Amniotic stem cell (primary cell): ENCODE measurements at places on chromosomes 1 and 21.
A peak's percentile ranks its signal among the peaks of the same experiment; 100 is the strongest.

- DNase-seq, result no peak
Observed at GRCh38 chr1:221806984-221807383, 65.1 kb upstream of the DUSP10 start.

DNA sequence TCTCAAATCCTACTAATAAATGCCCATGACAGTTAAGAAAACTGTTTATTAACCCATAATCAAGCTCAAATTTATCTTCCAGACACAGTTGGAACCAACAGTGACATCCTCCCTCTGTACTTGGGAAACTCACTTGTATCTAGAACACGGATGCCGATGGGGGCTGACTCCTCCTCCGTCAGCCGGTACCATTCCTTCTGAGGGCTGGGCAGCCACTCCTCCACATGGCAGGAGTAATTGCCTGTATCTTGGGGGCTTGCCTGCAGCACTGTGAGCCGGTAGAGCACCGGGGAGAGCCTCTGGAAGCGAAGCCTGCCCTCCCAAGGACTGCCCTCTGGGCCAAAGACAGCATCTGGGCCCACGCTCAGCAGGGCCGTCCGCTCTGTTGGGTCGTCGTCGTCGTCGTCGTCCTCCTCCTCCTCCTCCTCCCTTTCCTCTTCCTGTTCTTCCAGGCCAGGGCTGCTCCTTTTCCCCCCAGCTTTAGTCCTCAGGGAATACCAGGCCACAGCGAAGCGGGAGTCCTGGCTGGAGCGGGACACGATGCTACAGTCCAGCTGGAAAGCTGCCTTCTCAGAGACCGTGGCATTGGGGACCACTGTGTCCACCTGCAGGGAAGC is 8.5 kb upstream of the CD58 start:
- no peak for DNase-seq

GRCh38 chr1:17059391-17060305 is 5.8 kb upstream of the SDHB start:
- peak; percentile 35 for DNase-seq

DNA sequence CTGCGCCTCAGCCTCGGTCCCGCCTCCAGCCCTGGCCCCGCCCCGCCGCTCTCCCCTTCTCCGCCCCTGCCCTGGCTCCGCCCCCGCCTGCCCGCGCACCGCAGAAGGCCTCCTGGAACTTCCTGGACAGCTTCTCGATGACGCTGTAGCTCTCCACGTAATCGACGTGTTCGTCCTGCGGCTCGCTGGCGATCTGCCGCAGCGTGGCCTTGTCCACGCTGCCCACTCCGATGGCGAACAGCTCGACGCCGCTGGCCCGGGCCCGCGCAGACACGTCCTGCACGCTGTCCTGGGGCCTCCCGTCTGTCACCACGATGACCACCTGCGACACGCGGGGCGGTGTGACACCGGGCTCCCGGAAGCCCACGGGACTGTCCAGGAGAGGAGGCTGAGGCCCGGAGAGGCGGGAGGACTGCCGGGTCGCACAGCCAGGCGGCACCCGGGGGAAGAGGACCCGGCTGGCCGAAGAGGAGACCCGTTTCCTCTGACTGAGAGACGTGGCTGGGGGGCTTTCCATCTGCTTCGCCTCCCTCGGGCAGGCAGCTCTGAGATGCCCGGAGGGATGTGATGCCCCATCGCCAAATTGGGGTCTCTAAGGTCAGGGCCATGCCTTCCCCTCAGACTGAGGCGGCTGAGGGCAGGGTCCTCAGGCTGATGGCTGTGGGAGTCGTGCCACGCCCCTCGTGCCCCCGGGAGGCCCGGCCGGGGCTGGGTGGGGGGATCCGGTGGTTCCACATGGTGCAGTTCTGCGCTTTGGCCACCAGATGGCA is 4.6 kb downstream of the MATN1 start:
- DNase-seq, result peak; percentile 100

- DNase-seq, result no peak
Observed at GRCh38 chr1:116390195-116390594, 17.2 kb downstream of the ATP1A1 start.

DNA sequence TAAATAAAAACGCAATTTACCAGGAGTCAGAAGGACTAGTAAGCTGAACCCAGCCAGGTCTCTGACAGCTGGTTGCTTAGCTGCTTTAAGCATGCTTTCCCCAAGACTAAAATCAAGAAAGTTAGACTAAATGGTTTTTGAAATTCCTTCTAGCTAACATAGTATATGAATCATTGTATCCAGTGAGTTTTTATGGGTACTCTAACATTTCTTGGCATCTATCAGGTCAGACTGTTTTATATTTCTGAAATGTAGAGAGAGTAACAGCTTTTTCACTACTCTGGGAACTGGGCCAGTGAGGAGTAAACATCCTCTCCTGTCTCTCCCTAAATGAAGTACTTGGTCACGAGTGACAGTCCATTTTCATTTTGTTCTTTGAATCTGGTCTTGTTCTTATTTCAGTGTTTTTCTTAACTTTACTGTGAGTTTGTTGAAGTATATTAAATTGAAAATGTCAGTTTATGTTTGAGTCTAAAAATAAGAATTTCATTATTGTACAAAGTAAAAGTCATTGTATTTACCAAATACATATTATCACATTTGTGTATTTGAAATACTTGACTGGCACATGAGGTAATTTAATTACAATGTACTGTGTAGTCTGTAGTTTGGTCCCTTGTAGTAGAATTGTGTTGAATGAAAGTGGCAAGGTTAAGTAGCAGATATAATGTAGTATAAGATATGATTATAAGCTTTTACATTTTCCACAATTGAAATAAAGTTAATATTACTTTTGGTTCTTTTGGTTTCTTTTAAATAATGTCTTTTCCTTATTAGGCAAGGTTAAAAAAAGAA is 47.6 kb downstream of the PKN2 start:
- DNase-seq, result peak; percentile 46

GRCh38 chr1:107950464-107950863 is 14.5 kb downstream of the VAV3 start:
- DNase-seq, result no peak

- no peak for DNase-seq
Observed at GRCh38 chr1:148290881-148291280, 138.8 kb upstream of the NBPF11 start.

DNA sequence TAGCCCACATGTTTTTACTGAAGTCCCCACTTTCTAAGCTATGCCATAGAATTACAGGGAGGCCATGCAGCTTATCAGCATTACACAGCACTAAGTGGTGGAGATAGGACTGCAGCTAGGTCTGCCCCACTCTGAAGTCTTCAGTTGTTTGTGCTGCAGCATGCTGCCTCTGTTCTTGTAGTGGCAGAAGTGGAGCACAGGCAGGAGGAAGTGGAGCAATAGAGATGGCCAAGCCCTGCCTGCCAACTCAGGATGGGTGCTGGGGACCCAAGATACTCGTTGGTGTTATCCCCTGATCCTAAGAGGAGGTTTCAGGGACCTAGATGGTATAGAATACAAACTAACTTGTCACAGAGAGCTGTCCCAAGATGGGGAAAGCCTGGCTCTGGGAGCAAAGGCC is 12.9 kb downstream of the MRPL37 start:
- no peak for DNase-seq

DNA sequence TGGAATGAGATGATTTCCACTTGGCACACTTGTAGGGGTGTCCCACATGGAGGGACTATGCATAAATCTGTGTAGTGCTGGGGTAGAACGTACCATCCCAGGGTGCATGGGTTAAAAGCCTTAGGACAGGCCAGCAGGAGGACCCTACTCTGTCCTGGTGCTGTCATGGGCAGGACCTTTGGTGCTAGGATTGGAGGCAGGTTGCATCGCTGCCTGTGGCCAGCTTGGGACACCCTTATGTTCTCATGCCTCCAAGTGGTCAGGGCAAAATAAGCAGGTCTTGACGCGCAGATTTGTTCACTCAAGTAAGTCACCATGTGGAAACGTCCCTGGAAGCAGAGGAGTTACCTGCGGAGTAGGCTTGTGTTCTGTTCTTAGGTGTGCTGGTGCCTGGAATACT is 49.5 kb upstream of the RAB3GAP2 start:
- DNase-seq, result no peak

- no peak for DNase-seq
Observed at GRCh38 chr1:156390469-156391365, 21.7 kb downstream of the RHBG start.

DNA sequence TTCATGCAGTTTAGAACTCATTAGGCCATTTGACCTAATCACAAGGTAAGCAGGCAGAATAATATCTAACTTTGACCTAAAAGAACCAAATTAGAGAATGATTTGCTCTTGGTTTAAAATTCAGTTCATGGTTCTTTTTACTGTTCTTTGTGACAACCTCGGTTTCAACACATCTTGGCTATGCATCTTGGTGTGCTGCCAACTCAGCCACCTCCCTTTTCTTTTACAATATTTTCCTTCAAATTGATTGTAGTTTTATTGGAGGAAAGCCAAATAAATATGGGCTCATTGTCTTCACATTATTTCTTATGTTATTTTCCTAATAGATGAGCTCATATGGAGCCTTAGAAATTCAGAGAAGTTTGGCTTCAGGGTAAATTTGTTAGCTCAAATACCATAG is 338.3 kb downstream of the SIPA1L2 start:
- DNase-seq, result no peak

DNA sequence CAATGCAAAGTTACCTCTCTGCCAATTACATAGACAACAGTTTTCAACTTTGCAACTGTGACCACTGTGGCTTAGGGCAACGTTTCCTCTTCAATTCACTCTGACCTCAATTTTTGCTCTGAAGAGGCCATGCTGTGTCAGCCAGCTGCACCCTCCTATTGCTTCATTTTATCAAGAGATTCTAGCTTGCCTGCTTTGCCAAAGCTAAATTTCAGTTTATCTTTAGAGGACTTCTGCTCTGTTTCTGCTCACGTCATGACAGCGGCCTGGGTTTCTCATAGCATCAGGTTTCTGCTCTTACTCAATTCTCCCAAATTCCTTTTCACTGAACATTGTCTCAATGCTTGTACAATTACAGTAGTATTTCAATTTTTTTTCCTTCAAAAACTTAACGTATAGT is 154.6 kb downstream of the PLA2G4A start:
- DNase-seq, result no peak

GRCh38 chr1:75327395-75327794 is 193.2 kb downstream of the LHX8 start:
- no peak for DNase-seq

- DNase-seq, result no peak
Observed at GRCh38 chr1:118217141-118217838, 32.3 kb upstream of the SPAG17 start.

DNA sequence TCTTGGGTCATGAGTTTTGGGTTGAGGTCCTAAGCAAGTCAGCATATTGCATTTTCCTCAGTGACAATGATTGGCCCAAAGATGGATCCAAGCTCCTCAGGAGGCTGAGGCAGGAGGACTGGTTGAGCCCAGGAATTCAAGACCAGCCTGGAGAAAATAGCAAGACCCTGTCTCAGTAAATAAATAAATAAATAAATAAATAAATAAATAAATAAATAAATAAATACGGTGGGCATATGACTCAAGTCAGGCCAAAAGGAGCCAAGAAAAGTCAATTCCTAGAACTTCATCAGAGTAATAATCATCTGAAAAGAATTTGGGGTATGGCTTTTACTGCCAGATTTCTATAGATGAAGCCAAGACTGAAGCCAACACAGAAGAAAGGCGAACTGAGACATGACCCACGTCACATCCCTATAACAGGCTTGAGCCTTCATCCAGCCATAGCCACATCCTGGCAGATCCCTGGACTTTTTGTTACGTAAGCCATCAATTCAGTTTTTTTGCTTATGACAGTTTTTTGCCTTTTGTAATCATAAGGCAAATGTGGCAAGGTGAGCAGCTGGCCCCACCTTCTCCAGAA is 88.5 kb upstream of the NFASC start:
- no peak for DNase-seq
